ENCODE measurements at places on chromosomes 1 and 21. TPM values are rescaled to one million over a fixed set of nuclear protein-coding genes. Genes with fewer than 3 reads are reported as not detected.

DMBX1 gene
- not detected for total RNA-seq

NBPF20 gene
- total RNA-seq = 4.6 TPM

LRRC38 gene
- 1.4 TPM for total RNA-seq

CD1E gene
- total RNA-seq = not detected

ATP5PB gene
- 265 TPM for total RNA-seq

DCDC2B gene
- not detected for total RNA-seq

KCNJ6 gene
- total RNA-seq = not detected

TACSTD2 gene
- 33.0 TPM for total RNA-seq

GLRX2 gene
- total RNA-seq = 5.0 TPM

PM20D1 gene
- total RNA-seq = not detected

SYT14 gene
- 0.32 TPM for total RNA-seq

PALMD gene
- 77.9 TPM for total RNA-seq

RBM11 gene
- total RNA-seq = not detected

BEND5 gene
- total RNA-seq = 0.16 TPM

TP73 gene
- under 0.01 TPM for total RNA-seq

OR2G2 gene
- total RNA-seq = not detected

C1orf105 gene
- not detected for total RNA-seq

UAP1 gene
- 48.1 TPM for total RNA-seq

SLAMF8 gene
- total RNA-seq = not detected

GOLT1A gene
- total RNA-seq = not detected

C8B gene
- not detected for total RNA-seq

SLC16A4 gene
- total RNA-seq = 0.65 TPM

C4BPA gene
- total RNA-seq = not detected

IQCC gene
- total RNA-seq = 1.8 TPM

UMODL1 gene
- total RNA-seq = not detected

RIMS3 gene
- total RNA-seq = 0.16 TPM

HES3 gene
- total RNA-seq = not detected

FAM163A gene
- total RNA-seq = not detected

ERICH3 gene
- not detected for total RNA-seq

AMPD1 gene
- not detected for total RNA-seq

LCE1D gene
- total RNA-seq = not detected
